ENCODE measurements at places on chromosomes 2 and 18.

GRCh38 chr18:67379981-67380380 is 136.5 kb downstream of the DSEL start:
- no peak for DNase-seq

- no peak for DNase-seq
These were observed 310.3 kb upstream of the LYPD1 start for GRCh38 chr2:132980304-132980703.

GRCh38 chr2:100107906-100108647 is 34.3 kb downstream of the AFF3 start:
- DNase-seq: no peak

DNA sequence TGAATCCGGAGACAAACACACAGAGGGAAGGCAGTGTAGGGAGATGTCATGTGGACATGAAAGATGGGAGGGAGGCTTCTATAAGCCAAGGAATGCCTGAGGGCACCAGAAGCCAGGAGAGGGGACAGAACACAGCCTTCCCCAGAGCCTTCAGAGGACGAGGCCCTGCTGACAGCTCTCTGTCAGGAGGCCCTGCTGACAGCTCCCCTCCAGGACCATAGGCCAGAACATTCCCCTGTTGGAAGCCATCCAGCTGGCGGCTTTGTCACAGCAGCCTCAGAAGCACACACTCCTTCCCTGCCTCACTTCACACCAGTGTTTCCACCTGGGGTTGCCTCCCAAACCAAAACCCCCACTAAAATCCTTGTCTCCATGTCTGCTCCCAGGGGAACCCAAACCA is 171.3 kb upstream of the ID2 start:
- no peak for DNase-seq

- DNase-seq: no peak
These were observed 185.7 kb downstream of the ACKR3 start for GRCh38 chr2:236755278-236755840.

GRCh38 chr2:240817496-240818292 is 2.3 kb downstream of the KIF1A start:
- no peak for DNase-seq

Measured in suppressor macrophage (primary cell).